ENCODE measurements at places on chromosomes 16 and 17.

DNA sequence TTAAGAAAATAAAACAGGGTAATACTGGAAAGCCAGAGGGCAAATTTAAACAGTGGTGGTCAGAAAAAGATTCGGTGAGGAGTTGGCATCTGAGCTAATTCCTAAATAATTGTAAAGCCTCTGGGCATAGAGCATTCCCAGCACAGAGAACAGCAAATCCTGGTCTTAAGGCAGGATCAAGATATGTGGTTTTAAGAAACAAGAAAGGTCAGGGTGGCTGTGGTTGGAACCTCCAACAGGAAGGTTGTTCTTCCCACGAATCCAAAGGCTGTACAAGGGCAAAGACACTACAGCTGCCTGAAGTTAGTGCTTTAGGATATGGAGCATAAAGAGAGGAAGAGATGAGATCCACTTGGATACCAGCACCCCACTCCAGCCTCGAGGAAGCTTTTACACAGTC, 114.6 kb downstream of the ZNF18 start:
- no peak for DNase-seq

DNA sequence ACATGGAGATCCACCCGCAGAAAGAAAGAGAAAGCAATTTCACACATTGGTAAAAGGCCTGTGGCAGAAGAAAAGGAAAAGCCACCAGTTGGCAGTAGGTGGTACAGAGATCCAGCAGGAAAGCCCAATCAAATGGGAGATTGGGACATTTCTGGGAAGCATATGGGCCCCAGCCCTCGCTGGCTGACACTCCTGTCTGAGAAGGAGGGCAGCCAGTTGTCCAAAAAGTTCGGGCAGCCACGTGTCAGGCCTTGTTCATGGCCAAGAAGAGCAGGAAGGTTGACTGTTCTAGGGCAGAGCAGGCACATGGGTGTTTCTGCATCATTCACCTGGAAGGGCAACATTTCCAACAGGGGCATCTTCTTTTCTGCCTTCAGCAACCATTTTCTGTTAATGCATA, 45.0 kb upstream of the MMP2 start:
- no peak for DNase-seq

GRCh38 chr16:87368029-87368770, 15.4 kb downstream of the FBXO31 start:
- no peak for DNase-seq

DNA sequence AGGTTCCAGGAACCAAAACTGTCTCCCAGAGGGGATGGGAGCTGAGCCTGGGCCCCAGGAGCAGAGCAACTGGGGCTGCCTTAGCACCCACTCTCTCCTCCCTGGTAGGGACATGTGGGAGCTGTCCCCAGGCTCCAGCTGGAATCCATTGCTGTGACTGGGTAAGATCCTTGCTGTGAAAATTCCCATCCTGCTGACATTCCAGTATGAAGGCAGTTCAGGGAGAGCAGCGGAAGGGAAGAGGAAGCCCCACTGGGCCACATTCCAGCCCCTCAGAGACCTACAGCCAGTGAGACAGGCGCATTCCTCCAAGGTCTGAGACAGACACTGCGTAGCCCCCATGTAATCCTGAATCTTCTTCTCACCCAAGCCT, 24.2 kb downstream of the MYO18A start:
- DNase-seq: no peak

- no peak for DNase-seq
These were observed 37.9 kb upstream of the ADCY7 start for GRCh38 chr16:50228364-50228868.

All from CD4-positive, alpha-beta T cell treated with Interleukin-17A for 4 hours (primary cell).